ENCODE measurements at places on chromosomes 1 and 21.

DNA sequence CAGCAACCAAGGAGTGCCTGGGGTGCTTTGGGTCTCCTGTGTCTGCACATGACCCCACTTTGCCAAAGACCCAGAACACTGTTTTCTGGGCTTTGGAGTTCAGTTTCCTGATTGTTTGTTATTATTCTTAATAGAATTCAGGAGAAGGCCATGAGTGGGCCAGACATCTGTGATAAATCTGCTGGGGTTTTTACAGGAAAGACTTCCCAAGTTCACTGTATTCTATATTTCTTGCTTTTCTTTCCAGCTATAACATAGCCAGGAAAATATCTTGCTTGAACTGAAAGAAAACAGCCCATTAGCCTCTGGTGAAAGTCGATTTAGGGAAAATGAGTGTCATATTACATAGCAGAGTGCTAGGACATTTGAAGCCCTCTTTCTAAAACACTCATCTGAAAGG, 345.1 kb upstream of the USP24 start:
- no peak for DNase-seq
- no peaks in the 10 kb centered on the region for H3K4me1 ChIP-seq
- no peaks in the 10 kb centered on the region for H3K27me3 ChIP-seq
- no peak overlapping the region for H3K4me3 ChIP-seq
- no peak overlapping the region for H3K27ac ChIP-seq

GRCh38 chr21:15775981-15776380, 46.2 kb downstream of the USP25 start:
- H3K27ac ChIP-seq, result no peak overlapping the region
- H3K36me3 ChIP-seq, result peaks cover 31% of the 10 kb centered on the region
- peaks cover 19% of the 10 kb centered on the region for H3K4me1 ChIP-seq
- H3K27me3 ChIP-seq, result no peaks in the 10 kb centered on the region
- no peak overlapping the region for H3K4me3 ChIP-seq

GRCh38 chr1:230117694-230118093, 50.7 kb downstream of the GALNT2 start:
- no peak overlapping the region for H3K4me3 ChIP-seq
- H3K4me1 ChIP-seq, result peaks cover 46% of the 10 kb centered on the region
- H3K36me3 ChIP-seq, result peaks cover 38% of the 10 kb centered on the region
- DNase-seq, result no peak
- no peaks in the 10 kb centered on the region for H3K27me3 ChIP-seq
- no peak overlapping the region for H3K27ac ChIP-seq

GRCh38 chr1:167562702-167563101, 9.1 kb upstream of the CREG1 start:
- H3K36me3 ChIP-seq, result no peaks in the 10 kb centered on the region
- no peak overlapping the region for H3K4me3 ChIP-seq
- H3K4me1 ChIP-seq, result peaks cover 2% of the 10 kb centered on the region
- H3K27ac ChIP-seq, result no peak overlapping the region
- H3K27me3 ChIP-seq, result no peaks in the 10 kb centered on the region

- no peak for DNase-seq
- H3K36me3 ChIP-seq, result no peaks in the 10 kb centered on the region
- H3K27me3 ChIP-seq, result peaks cover 36% of the 10 kb centered on the region
- H3K4me1 ChIP-seq, result no peaks in the 10 kb centered on the region
- H3K27ac ChIP-seq, result no peak overlapping the region
Measured at GRCh38 chr1:209875515-209875914, 47.7 kb downstream of the UTP25 start.

DNA sequence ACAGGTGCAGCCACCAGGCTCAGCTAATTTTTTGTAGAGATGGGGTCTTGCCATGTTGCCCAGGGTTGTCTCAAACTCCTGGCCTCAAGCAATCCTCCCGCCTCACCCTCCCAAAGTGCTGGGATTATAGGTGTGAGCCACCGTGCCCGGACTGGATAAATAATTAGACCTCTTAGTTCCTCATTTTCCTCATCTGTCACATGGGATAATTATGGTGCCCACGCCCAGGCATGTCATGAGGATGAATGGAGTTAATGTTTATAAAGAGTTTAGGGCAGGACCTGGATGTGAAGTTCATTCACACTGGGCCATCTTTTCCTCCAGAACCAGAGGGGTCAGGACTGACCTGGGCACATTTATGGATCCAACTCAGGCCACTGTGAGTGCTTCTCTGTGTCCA, 23.7 kb downstream of the PADI3 start:
- no peak overlapping the region for H3K27ac ChIP-seq
- H3K4me3 ChIP-seq, result no peak overlapping the region
- no peaks in the 10 kb centered on the region for H3K36me3 ChIP-seq

GRCh38 chr1:40921522-40921921, 58.0 kb upstream of the CTPS1 start:
- H3K36me3 ChIP-seq, result no peaks in the 10 kb centered on the region
- no peak for DNase-seq
- no peak overlapping the region for H3K27ac ChIP-seq
- H3K4me3 ChIP-seq, result no peak overlapping the region
- H3K4me1 ChIP-seq, result no peaks in the 10 kb centered on the region

DNA sequence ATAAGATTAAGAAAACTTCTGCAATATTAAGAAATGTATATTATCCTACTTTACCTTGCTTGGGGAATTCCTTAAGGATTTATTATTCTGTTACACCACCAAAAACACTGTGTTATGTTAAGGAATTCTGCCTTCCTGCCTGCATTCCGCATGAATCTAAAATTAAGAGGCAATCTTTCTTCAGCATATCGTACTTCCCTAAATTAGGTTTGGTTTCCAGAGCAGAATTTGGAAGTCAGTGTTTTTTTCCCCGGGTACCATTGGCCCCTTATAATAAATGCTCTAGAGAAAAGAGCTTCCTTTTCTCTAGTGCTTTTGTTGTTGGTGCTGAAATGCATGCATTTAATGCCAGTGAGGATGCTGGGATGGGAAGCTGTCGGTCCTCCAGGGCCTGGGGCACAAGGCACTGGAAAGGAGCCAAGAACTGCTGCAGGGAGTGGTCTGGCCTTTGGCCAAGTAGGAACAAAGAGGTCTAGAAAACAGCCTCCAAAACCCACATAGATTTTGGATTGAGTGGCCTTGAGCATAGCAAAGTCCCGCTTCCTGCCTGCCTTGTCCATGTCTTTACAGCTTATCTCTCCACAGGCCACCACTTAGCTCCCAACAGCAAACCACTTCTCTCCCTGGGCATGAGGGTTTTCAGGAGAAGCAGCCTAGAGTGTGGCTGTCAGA, 69.9 kb downstream of the RRAGC start:
- H3K36me3 ChIP-seq, result no peaks in the 10 kb centered on the region
- DNase-seq, result no peak
- H3K4me3 ChIP-seq, result no peak overlapping the region
- H3K27ac ChIP-seq, result no peak overlapping the region
- H3K27me3 ChIP-seq, result peaks cover 67% of the 10 kb centered on the region
- H3K4me1 ChIP-seq, result no peaks in the 10 kb centered on the region

DNA sequence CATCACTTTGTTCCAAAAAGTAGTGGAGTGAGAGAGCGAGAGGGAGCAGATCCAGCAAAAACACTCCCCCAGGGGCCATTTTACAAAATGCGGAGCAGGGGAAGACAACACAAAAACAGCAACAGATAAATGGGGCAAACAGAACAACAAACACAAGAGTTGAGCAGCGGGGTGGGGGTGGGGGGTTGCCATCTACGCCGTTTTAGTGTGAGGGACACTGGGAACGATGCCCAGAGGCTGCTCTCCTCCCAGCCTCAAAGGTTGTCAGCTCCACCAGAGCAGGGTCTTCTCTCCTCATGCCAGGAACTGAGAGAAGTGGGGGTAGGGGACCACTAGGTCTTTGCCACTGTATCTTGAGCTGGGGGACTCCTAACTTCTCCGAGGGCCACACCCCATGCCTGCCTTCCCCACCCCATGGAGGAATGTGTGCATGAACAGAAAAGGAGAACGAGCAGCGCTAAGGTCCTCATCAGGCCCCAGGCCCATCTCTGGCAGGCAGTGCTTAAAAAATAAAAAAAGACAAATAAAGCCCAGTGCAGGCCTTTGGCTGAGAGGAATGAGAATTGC, 1.3 kb upstream of the PBXIP1 start:
- no peaks in the 10 kb centered on the region for H3K27me3 ChIP-seq
- H3K4me1 ChIP-seq, result peaks cover 63% of the 10 kb centered on the region
- peaks cover 6% of the 10 kb centered on the region for H3K36me3 ChIP-seq
- H3K4me3 ChIP-seq, result no peak overlapping the region

- no peaks in the 10 kb centered on the region for H3K27me3 ChIP-seq
- peaks cover 13% of the 10 kb centered on the region for H3K36me3 ChIP-seq
- peaks cover 17% of the 10 kb centered on the region for H3K4me1 ChIP-seq
Measured at GRCh38 chr1:172582889-172583288, 49.9 kb downstream of the SUCO start.

GRCh38 chr1:194723067-194723466, 1536.7 kb upstream of the B3GALT2 start:
- no peak overlapping the region for H3K4me3 ChIP-seq
- no peak overlapping the region for H3K27ac ChIP-seq
- DNase-seq, result no peak
- H3K4me1 ChIP-seq, result no peaks in the 10 kb centered on the region

GRCh38 chr1:31064718-31065309, 703 bp downstream of the PUM1 start:
- peak overlapping the region; percentile 99 for H3K4me3 ChIP-seq
- peaks cover 22% of the 10 kb centered on the region for H3K4me1 ChIP-seq
- peak overlapping the region; percentile 100 for H3K27ac ChIP-seq
- H3K36me3 ChIP-seq, result peaks cover 33% of the 10 kb centered on the region
- DNase-seq, result no peak

DNA sequence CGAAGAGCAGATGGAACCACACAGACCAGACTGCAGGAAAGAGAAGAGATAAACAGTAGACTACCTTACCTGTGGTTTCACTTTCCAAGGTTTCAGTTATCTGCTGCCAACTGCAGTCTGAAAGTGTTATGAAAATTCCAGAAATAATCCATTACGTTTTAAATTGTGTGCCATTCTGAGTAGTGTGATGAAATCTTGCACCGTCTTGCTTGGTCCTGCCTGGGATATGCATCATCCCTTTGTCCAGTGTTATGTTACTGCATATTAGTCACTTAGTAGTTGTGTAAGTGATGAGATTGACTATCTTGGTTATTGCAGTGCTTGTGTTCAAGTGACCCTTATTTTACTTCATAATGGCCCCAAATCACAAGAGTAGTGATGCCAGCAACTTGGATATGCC, 33.9 kb downstream of the DNAJC6 start:
- DNase-seq, result no peak
- no peaks in the 10 kb centered on the region for H3K4me1 ChIP-seq
- H3K4me3 ChIP-seq, result no peak overlapping the region
- no peaks in the 10 kb centered on the region for H3K27me3 ChIP-seq

DNA sequence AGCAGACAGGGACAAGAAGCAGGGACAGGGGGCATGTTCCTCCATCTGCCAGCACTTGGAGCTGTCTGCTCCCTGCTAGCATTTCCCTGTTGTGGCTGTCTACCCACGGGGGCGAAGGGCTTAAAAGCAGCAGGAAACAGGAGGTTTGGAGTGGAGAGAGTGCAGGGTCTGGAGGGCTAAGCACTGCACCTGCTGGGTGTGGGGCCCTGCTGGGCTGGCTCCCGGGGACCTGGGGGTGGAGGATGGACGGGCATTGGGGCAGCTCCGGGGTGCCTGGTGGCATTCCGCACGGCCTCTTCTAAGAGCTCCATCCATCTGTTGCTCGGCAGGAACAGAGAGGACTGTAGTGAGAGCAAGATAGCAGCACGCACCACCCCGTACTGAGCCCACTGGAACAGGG, 21.2 kb downstream of the LRRC71 start:
- H3K27me3 ChIP-seq, result no peaks in the 10 kb centered on the region
- peaks cover 3% of the 10 kb centered on the region for H3K36me3 ChIP-seq
- H3K4me3 ChIP-seq, result no peak overlapping the region
- no peaks in the 10 kb centered on the region for H3K4me1 ChIP-seq
- DNase-seq, result no peak
- H3K27ac ChIP-seq, result no peak overlapping the region

Data from activated naive CD8-positive, alpha-beta T cell treated with anti-CD3 and anti-CD28 coated beads for 36 hours (primary cell).